ENCODE measurements at places on chromosomes 1 and 21.
A peak's percentile ranks its signal among the peaks of the same experiment; 100 is the strongest.

- no peak for DNase-seq
These were observed 135.1 kb upstream of the PTGFR start for GRCh38 chr1:78355656-78356055.

DNA sequence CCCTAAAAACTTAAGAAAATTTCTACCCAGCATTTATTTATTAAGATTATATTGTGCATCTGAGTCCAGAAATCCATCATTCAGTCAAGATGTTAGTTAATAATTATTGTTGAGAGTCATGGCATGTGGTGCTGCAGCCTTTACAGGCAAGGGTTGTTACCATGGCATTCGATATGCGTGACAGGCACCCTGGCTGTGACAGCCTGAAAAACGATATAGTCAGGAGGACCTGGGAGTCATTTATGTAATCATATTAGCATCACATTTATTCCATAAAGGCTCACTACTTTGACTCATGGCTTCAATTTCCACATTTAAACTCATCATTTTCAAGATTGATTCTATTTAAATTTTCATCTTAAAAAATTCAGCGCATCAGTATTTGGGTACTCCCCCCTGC, 68.0 kb downstream of the CACHD1 start:
- DNase-seq = no peak

- DNase-seq = no peak
These were observed 32.3 kb upstream of the SPAG17 start for GRCh38 chr1:118217141-118217838.

DNA sequence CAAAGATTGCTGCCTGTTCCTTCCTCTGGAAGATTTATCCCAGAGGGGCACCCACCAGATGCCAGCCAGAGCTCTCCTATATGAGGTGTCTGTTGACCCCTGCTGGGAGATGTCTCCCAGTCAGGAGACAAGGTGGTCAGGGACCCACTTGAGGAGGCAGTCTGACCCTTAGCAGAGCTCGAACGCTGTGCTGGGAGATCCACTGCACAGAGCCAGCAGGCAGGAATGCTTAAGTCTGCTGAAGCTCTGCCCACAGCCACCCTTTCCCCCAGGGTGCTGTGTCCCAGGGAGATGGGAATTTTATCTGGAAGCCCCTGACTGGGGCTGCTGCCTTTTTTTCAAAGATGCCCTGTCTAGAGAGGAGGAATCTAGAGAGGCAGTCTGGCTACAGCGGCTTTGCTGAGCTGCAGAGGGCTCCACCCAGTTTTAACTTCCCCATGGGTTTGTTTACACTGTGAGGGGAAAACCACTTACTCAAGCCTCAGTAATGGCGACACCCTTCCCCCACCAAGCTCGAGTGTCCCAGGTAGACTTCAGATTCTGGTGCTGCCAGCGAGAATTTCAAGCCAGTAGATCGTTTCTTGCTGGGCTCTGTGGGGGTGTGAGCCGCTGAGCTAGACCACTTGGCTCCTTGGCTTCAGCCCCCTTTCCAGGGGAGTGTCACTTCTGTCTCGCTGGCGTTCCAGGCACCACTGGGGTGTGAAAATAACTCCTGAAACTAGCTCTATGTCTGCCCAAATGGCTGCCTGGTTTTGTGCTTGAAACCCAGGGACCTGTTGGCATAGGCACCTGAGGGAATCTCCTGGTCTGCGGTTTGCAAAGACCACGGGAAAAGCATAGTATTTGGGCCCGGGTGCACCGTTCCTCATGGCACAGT, 51.1 kb upstream of the PDC start:
- DNase-seq = no peak

GRCh38 chr1:209176866-209177430, 406.6 kb upstream of the CAMK1G start:
- no peak for DNase-seq

DNA sequence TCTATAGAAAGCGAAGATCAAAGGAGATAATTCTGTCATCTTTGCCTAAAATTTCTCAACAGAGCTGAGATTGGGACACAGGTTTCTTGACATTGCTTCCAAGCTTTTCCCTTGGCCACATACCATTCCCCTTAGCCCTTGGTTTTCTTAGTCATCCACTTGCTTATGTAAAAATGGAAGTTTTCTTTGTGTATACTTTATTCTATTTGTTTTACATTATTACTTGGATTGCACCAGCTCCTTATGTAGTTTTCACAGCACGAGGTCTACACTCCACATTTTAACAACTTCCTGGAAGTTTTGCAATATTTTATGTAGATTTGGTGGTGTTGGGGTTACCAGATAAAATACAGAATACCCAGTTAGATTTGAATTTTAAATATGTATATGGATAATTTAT, 129.8 kb downstream of the PLA2G4A start:
- peak; percentile 16 for DNase-seq

DNA sequence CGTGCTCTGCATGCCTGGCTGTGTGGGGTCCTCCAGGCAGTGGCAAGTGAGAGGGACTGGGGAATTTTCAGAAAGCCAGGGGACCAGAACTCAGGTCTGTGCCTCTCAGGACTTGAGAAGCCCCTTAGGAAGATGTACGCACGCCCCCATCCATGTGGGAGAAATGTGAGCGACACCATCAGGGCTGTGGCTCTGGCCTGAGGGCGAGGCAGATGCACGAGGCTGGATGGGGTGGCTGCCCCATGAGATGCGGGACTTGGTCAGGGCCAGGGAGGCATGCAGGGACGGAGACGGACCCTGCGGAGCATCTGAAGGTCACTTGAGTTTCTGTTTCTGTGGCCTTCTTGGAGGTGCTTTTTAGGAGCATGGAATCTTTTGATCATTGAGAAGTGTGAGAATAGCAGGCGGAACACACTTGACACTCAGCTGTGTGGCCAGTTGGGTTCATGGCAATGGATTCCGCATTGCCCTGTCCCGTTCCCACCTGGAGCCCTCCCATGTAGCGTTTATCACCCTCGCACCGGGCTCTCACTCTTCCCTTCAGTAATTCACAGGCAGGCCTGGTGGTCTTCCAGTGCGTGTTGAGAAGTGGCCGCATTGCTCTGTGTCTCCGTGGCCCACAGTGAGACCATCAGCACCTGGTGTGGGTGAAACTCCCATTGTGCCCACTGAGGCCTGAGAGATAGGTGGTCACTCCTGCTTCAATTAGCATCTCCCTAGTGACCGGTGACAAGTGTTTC, 30.7 kb upstream of the ACTRT2 start:
- DNase-seq = no peak

DNA sequence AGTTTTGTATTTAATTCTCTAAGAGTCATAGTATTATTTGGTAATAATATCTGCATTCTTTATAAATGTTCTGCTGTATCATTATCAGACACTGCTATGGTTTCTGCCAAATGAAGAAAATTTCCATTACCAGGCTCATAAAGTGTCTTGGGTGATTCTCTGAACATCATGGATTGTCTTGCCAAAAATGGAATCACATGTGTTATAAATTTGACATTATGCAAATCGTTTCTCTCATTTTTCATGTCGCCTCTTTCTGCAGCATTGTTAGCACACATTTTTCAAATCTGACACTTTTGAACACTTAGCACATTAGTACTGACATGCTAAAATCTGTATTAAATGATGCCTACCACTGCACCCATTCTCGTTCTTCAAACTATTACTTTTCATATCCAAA, 74.2 kb upstream of the NEK7 start:
- no peak for DNase-seq

DNA sequence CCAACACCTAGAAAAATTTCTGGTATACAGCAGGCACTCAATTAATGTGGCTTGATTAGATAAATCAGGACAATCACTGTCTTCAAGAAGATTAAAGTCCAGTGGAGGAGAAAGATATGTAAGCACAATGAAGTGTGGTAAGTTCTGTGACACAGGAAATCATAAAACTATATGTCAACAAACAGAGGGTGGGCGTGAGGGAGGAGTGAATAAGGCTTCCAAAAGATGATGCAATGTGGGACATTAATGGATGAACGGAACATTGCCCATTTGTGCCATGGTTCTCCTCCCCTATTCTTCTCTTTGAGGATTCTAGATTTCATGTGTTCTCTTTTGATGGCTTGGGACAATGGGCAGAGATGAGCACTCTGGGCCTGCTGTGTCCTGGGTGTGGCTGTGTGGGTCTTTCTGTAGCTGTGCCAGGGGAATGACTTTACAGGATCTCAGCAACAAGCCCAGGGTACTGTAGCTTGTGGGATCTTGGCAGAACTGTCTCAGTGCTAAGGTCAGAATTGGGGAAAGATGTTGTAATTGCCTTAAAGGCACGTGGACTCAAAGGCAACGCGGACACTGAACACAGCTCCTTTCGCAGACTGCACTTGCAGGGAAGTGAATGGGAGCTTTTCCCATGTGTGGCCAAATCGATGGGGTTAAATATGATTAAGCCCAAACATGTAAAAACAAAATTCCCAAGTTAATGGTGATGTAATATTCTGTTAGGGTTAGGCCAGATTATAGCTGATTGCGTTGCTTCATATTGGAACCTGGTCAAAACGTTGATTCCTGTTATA, 366.9 kb downstream of the TGFB2 start:
- DNase-seq = no peak

DNA sequence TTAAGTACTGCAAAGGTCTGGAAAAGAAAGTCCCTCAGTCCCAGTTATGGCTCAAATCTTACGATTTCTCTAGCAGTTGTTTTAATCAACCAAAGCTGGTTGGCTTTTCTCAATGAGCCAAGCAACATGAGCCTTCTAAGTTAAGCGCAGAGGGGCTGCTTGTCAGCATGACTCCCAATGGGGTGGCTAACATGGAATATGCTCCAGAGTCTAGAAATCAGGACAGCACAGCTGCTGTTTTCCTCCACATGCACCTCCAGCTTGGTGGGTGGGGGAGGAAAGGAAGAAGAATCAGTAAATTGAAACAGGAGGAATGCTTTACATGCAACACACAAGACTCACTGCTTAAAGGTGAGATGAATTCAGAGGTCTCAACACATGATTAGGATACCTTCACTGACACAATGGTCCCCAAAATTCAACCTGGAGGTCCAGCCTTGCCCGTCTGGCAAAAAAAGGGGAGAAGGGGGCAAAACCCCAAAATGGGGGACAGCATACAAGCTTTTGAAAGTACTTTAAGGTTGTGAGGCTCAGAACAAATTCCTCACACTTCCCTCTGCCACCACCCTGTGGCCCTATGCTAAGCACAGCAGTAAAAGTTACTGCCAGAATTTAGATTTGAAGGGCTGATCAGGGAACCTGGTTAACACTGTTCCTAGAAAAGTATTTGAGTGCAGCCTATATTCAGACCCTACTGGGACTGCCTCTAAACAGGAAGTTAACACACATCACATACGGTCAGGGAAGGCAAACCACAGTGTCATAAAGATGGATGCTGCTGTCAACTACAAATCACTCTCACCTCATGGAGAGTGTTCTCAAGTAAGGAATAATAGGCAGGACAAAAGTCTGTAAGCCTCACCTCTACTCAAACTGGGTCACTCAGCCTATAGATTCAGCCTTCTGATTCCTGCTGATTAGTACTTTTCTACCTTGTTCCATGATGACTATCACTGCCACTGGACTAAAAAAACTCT, 2.6 kb downstream of the GATAD2B start:
- DNase-seq = peak; percentile 63

DNA sequence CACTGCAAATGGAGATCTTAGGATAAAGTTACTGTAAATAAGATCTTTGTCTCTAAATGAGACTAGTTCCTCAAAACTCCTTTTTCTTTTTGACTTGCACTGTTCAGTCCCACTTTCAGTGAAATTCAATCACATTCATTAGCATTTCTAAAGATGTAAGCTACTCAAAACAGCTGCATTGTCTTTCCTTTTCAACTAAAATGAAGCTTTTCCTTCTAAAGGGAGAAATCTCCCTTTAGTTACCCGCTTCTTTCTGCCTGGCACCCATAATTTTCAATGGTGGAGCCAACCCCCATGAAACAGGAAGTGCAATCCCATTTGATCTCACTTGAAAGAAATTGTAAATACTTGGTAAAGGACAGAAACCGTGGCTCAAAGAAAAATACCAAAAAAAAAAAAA, 387.4 kb upstream of the PKN2 start:
- DNase-seq = no peak

- no peak for DNase-seq
These were observed 48.9 kb upstream of the ZNF326 start for GRCh38 chr1:89945852-89946476.

GRCh38 chr1:221940631-221941030, 198.7 kb upstream of the DUSP10 start:
- no peak for DNase-seq

DNA sequence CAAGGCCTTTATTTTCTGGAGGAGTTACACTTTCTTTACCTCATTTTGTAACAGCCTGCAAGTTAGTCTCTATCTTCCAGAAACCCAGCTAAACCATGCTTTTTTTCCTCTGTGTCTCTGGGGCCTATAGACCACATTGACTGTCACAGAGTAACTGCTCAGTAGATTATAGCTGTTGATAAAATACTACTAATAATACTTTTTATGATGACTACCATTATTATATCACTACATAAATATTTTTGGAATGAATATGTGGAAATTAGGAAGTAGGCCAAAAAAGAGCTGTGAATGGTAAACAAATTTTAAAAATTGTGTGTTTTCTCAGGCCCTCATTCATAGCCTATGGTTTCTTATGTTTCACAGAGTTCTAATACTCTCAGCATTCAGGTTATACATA, 233.1 kb upstream of the USP24 start:
- no peak for DNase-seq

- DNase-seq = no peak
These were observed 125.3 kb upstream of the HMGB4 start for GRCh38 chr1:33738536-33738935.

DNA sequence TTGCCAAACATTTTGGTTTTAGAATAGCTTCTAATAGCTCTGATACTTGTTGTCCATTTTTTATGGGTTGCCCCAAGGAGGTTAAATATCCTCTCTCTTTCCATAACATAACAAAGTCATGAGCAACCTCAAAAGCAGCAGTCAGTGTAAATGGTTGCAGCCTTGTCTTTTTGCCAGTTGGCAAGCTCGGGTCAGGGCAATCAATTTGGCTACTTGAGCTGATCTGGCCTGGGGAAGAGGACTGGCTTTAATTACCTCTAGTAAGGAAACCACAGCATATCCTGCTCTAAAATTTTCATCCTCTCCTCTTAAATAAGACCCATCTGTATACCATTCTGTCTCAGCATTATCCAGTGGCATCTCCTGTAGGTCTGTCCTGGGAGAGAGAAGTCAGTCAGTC, 21.2 kb upstream of the FMO4 start:
- no peak for DNase-seq

DNA sequence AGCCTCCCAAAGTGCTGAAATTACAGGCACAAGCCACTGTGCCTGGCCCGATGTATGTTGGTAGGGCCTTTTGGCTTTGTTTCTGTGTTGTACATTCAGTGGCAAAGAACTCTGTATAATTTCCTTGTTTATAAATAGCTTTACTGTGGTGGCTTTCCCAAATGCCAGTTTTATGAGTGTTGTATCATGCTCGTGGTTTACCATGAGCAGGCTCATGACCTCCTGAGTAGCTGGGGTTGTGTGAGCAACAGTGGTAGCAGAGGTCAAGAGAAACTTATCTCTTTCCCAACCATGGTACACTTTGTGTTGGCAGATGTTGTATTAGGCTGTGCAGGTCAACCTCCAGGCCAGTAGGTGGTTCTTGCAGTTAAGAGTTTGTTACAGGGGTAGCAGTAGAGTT, 420.4 kb upstream of the BEND5 start:
- DNase-seq = no peak

- peak; percentile 46 for DNase-seq
These were observed 178.0 kb upstream of the IVNS1ABP start for GRCh38 chr1:185495007-185495406.

GRCh38 chr1:230171356-230172015, 104.4 kb downstream of the GALNT2 start:
- no peak for DNase-seq

- no peak for DNase-seq
These were observed 18.3 kb upstream of the EFHD2 start for GRCh38 chr1:15391366-15391765.

GRCh38 chr1:70892930-70893329, 154.7 kb downstream of the PTGER3 start:
- DNase-seq = no peak

- DNase-seq = no peak
These were observed 221.2 kb downstream of the SLC35F3 start for GRCh38 chr1:234125714-234126113.
